CD4-positive, alpha-beta T cell treated with Interleukin-15 for 1 hour (primary cell): ENCODE measurements at places on chromosomes 12 and 14.
A peak's percentile ranks its signal among the peaks of the same experiment; 100 is the strongest.

GRCh38 chr14:105931808-105932483 lies 405.6 kb downstream of the TMEM121 start:
- DNase-seq: no peak

- DNase-seq: no peak
Observed at GRCh38 chr12:41908206-41908605, 236.5 kb downstream of the GXYLT1 start.

- DNase-seq: no peak
Observed at GRCh38 chr14:75361751-75362433, 65.9 kb upstream of the JDP2 start.

- DNase-seq: no peak
Observed at GRCh38 chr14:75563931-75564330, 14.5 kb upstream of the FLVCR2 start.

DNA sequence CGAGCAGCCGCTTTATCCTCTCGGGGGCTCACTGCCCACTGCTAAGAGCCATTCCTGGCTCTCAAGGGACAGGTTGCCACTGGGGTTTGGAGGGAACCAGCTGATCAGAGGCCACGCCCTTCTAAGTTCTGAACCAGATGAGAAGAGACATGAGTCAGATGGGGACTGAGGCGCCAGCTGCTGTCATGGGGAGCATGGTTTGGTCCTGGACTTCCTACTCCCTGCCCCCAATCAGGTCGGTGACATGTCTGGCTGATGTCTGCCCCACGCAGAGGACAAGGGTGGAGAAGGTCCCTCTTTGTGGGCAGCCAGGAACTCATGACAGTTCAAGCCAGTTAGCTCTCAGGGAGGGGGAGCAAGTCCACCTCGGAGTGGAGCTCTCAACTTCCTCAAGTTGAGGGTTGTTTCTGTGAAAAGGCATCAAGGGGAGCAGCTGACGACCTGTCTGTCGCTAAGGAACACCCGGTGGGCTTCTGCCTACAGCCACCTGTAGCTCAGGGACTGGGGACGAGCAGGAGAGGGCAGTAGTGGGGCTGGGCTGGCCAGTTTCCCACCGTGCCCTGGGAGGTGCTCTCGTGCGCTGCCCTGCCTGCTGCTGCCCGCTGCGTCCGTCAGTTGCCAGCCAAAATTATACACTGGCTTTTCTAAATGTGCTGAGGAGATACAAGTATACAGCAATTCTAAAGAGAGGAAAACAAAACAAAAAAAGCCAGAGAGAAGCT lies 20.5 kb downstream of the PSMC1 start:
- DNase-seq: no peak

DNA sequence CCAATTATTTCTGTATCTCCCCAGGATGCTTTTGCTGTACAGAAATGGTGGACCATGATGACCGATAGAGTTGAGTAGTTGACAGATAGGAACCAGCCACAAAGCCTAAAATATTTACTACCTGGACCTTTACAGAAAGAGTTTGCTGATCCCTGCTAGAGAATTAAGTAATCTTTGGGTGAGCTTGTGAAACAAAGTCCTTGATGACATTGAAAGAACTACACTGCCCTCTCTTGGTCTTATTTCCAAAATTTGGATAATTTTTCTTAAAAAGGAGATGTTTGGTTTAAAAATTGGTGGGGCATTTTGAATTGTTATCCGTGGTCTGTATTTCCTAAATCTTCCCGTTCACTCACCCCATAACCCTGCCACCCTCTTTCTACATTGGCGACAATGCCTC lies 13.7 kb upstream of the TCTN1 start:
- no peak for DNase-seq

- peak; percentile 56 for DNase-seq
Observed at GRCh38 chr12:47717443-47718193, 7.7 kb downstream of the ENDOU start.

- no peak for DNase-seq
Observed at GRCh38 chr12:28568118-28568517, 377.9 kb downstream of the CCDC91 start.

- DNase-seq: no peak
Observed at GRCh38 chr12:24861766-24862540, 86.9 kb downstream of the BCAT1 start.

GRCh38 chr12:72448089-72448488 lies 175.9 kb downstream of the TRHDE start:
- no peak for DNase-seq

- no peak for DNase-seq
Observed at GRCh38 chr12:39464976-39465695, 22.2 kb upstream of the KIF21A start.

DNA sequence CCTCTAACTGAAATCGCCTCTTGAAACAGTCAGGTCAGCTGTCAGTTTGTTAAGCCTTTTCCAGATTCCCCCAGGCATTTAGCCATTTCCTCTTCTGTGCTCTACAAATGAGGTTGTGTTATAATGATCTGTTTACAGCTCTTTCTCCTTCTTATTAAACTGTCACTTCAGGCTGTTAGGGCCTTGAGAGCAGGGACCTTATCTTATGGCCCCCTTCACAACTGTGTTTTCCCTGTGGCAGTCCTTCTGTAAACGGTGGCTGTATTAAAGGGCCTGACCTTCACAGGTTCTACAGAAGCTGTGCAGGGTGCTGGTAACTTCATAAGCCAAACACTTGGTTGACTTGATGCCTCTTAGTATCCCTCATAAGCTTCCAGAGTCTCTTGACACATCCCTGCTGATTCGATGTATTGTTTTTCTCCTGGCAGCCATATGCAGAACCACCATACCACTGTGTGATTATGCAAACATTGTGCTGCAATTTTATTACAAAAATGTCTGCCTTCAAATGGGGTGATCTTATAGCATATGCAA lies 104.7 kb downstream of the PLEKHA5 start:
- DNase-seq: no peak

DNA sequence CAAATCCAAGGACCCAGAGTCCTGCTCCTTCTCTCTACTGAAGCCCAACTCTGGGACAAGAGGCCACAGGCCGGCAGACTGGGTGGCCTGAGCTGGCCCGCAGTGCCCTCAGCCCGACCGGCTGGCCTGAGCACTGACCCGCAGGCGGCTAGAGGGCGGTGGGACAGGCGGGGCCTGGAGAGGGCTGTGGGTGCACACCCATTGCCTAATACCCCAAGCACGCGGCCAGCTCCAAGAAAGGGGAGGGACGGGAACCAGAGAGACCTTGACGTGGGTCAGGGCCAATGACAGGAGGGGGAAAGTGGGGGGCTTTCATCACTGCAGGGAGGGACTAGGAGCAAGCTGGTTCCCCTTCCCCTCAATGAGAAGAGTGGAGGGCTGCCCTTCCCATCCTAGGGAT lies 2.0 kb upstream of the WNT10B start:
- DNase-seq: no peak

GRCh38 chr14:60963761-60964160 lies 17.1 kb downstream of the TRMT5 start:
- no peak for DNase-seq

DNA sequence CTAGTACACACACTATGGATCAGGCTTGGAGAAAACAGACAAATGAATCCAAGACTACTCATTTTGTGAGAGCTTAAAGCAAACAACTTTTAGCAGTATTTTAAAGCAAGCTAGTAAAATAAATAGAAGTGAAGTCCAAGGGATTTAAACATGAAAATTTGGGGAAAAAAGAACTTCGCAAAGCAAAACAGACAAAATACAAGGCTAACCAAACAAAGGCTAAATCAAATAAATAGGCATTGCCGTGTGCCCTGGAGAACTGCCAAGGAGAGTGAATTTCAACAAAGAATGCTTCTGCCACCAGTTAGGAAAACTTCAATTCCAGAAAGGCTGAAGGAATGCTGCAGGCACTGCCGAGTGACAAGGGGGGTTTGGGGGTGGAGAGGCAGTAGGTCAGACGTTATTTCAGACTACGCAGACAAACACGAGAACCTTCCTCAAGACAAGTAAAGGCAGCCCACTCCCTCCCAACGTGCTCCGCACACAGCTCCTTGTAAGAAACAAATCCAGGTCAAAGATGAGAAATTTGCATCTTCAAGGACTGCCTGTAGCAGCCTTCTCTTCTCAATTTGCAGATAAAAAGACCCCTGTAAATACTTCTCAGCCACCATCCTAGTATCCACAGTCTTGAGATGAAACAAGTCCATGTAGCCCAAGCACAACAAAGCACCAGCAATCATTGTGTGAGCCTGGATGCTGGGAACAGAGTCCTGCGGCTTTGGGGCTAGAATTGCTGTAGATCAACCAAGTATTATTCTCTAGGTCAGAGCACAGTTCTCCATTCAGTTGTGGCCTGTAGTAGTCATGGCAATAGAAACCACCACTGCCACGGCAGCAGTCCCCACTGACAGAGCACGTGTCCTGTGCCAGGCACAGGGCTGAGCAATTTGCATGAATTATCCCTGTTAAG lies 43.3 kb downstream of the EFCAB11 start:
- DNase-seq: peak; percentile 32

DNA sequence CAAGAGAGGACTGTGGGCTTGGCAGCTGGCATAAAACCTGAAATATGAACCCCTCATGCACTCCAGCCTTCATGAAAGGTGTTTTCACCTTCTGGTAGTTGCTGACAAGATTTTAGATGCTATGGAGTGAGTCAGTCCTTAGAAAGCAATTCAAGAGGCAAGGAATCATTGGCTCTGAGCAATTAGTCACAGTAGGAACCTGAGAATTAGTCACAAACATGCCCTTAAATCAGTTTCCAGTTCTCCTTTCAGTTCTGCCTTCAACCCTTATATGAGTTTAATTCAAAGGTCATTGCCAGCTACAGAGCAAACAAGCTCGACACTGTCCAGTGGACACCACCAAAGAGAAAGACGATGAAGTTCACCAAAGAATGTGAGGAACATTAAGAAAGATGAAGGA lies 472.3 kb downstream of the GLT1D1 start:
- DNase-seq: no peak

GRCh38 chr12:459430-460258 lies at the start of gene B4GALNT3:
Gene B4GALNT3 (plus strand): TSS chr12:459939. CDS start chr12:460377, 438 bp downstream.
- DNase-seq: peak; percentile 35

- DNase-seq: peak; percentile 24
Observed at GRCh38 chr14:86038387-86039042, 508.6 kb downstream of the FLRT2 start.

DNA sequence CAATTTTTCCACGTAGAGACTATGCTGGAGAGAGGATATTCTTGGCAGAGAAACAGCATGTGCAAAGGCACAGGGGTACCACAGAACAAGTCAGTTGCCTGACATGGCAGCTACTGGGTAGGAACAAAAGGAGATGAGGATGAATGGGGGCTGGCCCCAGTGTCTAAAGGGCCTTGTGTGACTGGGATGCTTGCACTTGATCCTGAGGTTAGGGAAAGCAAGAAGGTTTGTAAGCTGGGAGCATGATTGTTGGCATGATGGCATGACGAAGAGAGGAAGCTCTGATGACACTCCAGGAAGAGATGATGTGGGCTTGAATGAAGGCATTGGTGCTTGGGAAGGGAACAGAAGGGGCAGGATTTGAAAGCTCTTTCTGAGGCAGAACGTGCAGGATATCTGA lies 139.1 kb downstream of the ZFP36L1 start:
- no peak for DNase-seq

DNA sequence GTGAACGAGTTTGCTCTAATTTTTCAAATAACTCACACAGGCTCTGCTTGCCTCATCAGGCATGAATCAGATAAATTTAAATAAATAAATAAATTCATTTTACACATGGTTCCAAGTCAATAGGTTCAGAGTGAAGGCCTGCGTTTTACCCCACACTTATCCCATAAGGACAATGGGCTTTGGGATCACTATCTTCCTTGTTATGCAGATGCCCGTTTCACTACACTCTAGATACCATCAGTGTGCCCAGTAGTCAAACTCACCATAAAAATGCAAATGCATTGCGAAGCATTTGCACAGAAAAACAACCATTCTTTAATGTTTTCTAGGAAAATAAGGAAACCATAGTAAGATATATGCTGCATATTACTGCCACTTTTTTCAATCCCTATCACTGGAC lies 155.9 kb upstream of the CCDC196 start:
- no peak for DNase-seq

DNA sequence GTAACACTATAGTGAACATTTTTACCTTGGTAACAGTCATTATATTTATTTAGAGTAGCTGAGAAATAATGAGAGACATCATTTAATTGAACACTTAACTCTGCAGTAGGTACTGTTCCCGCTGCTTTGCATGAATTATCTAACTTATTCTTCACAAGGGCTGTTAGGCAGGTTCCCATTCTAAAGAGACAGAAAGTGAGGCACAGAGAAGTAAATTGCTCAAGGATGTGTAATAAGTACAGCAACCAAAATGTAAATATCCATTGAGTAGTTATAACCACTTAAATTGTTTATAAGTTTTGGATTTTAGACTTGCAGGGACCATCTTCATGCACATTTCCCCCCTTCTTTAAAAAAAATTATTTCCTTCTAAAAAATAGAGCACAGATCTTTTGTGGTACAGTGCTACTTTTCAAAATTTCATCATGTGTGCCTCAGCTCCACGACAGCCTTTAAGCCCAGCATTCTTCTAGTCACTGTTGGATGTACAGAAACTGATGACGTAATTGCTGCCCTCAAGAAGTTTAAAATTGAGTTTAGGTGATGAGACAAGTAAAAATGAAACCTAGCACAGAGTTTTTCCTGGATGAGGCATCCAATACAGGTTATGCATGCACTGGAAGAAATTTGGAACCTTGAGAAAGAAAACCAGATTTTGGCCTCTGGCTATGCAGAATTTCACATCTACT lies 6.0 kb upstream of the MANSC4 start:
- DNase-seq: no peak
